ENCODE measurements at places on chromosomes 4 and X. TPM values are rescaled to one million over a fixed set of nuclear protein-coding genes. Genes with fewer than 3 reads are reported as not detected.
A peak's percentile ranks its signal among the peaks of the same experiment; 100 is the strongest.

DNA sequence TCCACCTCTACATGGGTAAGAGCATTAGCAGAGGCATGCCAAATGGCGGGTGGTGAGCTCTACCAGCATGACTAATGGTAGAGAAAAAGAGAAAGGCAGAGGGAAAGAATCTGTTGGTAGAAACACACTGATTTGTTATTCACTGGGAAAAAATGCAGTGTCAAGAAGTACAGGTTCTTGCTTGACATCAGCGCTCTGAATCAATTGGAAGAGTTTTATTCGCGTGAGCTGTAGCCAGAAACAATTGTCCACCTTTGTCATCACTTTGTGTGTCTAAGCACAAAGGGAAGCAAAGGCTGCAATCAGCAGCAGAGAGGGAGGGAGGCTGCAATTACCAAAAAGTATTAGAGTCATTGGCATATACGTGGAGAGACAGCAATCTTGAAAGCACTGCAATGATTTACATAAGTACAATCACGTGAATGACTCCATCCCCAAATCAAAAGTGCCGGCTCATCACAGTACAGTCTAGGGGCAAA lies 67.7 kb upstream of the HS3ST1 start:
- no peaks in the 10 kb centered on the region for H3K4me1 ChIP-seq
- no peaks in the 10 kb centered on the region for H3K36me3 ChIP-seq

DNA sequence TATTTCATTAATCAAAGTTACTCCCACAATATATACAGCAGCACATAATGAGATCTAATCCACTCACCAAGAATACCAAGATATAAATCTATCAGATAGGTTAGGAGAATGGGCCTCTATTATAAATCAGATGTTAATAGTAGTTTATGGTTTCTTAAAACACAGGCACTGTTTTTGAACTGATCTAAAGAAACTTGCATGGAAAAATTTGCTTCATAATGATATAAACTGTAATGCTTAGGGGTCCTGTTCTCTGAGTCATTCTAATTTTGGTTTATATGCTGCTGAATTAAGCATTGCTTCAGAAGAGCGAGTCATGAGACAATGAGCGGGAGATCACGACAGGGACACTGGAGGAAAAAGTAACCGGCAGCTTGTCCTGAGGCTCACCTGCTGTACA lies 113.3 kb upstream of the OTUD4 start:
- H3K27me3 ChIP-seq = no peaks in the 10 kb centered on the region
- no peaks in the 10 kb centered on the region for H3K36me3 ChIP-seq
- no peak for DNase-seq
- H3K27ac ChIP-seq = no peak overlapping the region
- H3K4me3 ChIP-seq = no peak overlapping the region

DNA sequence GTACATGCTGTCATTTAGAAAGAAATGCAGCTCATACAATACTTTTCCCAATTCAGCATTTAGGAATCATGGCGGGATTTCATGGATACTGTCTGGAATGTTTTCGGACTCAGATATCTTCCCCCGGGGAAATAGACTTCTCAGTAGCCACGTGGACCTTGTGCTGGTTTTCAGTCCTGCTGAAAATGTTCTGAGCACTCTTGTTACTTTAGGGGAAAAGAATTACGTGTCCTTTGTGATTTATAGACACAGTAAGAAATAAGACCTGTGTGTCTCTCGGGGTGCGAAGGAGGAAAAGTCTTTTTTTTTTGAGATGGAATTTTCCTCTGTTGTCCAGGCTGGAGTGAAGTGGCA lies 3.8 kb downstream of the CD99 start:
- H3K27me3 ChIP-seq = no peaks in the 10 kb centered on the region
- H3K36me3 ChIP-seq = peaks cover under 1% of the 10 kb centered on the region
- DNase-seq = peak; percentile 27

DNA sequence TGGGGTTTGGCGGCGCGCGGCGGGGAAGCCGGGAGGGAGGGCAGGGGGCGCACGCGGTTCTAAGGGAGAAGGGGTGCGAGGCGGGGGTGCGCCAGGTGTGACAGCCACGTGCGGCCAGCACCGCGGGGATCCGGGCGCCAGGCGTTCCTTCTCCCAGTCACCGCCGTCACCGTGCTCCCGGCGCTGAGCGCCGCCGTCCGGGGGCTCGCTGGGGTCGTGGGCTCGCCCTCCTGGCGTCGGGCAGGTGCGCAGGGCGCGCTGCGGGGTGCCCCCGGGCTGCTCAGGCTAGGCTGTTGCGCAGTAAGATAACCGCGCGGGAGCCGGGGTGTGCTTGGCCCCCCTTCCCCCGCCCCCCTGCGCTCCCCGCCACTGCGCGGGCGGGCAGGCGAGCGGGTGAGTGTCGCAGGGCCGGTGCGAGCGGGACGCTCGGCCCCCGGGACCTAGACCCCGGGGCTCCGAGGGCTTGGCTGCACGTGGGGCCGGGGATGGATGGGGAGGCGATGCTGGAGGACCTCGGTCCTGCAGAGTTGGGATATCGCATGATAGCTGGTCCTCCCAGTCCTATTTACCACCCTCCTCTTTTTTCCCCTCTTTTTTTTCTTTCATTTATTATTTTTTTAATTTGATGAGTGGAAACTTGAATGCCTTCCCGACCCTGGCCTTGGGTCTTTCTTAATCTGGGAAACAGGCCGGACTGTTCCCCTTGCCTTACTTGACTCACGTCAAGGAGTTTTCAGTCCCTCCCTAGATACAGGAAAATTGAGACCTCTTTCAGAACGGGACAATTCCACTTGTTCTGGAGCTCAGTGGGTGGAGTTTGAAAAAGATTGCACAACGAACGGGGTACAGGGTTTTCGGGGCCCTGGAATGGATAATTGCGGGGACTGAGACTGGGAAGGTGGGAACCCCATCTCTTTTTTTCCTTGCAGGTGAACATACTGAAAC lies 797 bp downstream of the TXLNG start:
- no peak for DNase-seq
- H3K36me3 ChIP-seq = no peaks in the 10 kb centered on the region
- H3K4me1 ChIP-seq = peaks cover 4% of the 10 kb centered on the region
- H3K4me3 ChIP-seq = peak overlapping the region; percentile 81

- no peaks in the 10 kb centered on the region for H3K36me3 ChIP-seq
- no peaks in the 10 kb centered on the region for H3K4me1 ChIP-seq
- H3K27ac ChIP-seq = no peak overlapping the region
Measured at GRCh38 chrX:107168257-107168656, 38.0 kb downstream of the NUP62CL start.

- H3K4me1 ChIP-seq = no peaks in the 10 kb centered on the region
- H3K27me3 ChIP-seq = no peaks in the 10 kb centered on the region
- no peak overlapping the region for H3K4me3 ChIP-seq
Measured at GRCh38 chr4:175127314-175127713, 209.2 kb downstream of the ADAM29 start.

DNA sequence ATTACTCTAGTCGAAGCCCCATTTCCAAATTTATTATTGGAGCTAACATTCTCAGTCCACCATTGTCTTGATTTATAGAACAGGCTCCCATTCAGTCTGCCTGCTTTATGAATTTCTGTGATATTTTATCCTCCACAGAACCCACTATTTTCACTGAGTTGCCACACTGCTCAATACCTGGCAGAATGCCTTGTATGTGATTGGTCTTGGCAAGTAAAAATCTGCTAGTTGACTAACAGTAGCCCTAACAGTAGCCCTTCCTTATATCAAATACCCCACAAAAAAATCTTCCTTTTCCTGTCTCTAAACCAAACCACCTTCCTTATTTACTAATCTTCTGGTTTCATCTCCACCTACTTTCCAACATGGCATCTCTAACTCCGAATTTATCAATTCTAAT lies 82.6 kb downstream of the CHM start:
- no peak overlapping the region for H3K4me3 ChIP-seq
- H3K36me3 ChIP-seq = no peaks in the 10 kb centered on the region
- H3K27ac ChIP-seq = no peak overlapping the region
- no peaks in the 10 kb centered on the region for H3K4me1 ChIP-seq
- no peak for DNase-seq

DNA sequence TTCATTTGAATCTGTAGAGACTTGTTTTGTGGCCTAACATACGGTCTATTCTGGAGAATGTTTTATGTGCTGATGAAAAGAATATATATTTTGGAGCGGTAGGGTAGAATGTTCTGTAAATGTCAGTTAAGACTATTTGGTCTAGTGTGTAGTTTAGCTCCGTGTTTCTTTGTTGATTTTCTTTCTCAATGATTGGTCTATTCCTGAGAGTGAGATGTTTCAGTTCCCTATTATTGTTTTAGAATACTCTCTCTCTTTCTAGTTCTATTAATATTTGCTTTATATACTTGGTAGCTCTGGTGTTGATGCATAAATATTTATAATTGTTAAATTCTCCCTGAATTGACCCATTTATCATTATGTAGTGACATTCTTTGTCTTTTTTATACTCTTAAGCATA lies 236.5 kb downstream of the GLUD2 start:
- H3K4me3 ChIP-seq = no peak overlapping the region
- no peak overlapping the region for H3K27ac ChIP-seq
- no peaks in the 10 kb centered on the region for H3K27me3 ChIP-seq
- H3K4me1 ChIP-seq = no peaks in the 10 kb centered on the region
- DNase-seq = no peak
- no peaks in the 10 kb centered on the region for H3K36me3 ChIP-seq

DNA sequence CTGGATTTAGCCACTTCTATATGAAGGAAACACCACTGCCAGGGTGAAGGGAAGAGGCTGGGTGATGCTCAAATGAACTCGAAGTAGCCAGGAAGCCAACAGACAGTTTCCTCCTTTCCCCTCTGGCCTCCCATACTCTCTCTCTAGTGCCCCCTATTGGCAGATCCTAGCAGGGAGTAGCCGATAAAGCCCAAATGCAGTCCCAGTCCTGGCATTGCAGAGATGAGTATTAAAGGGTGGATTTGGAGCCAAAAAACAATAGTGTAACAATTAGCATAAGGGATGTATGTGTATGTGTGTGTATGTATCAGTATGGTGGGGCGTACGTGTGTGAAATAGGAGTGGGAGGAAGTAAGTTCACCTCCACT lies 213.8 kb upstream of the LDB2 start:
- no peak for DNase-seq
- no peaks in the 10 kb centered on the region for H3K4me1 ChIP-seq
- no peaks in the 10 kb centered on the region for H3K36me3 ChIP-seq
- no peaks in the 10 kb centered on the region for H3K27me3 ChIP-seq
- H3K4me3 ChIP-seq = no peak overlapping the region
- H3K27ac ChIP-seq = no peak overlapping the region

- peaks cover 68% of the 10 kb centered on the region for H3K4me1 ChIP-seq
- H3K36me3 ChIP-seq = no peaks in the 10 kb centered on the region
- peak; percentile 76 for DNase-seq
- H3K27ac ChIP-seq = peak overlapping the region; percentile 83
- H3K27me3 ChIP-seq = no peaks in the 10 kb centered on the region
Measured at GRCh38 chr4:3304831-3305609, 12.2 kb downstream of the RGS12 start.

GRCh38 chr4:66062921-66063320 lies 392.6 kb upstream of the EPHA5 start:
- no peaks in the 10 kb centered on the region for H3K36me3 ChIP-seq
- H3K27ac ChIP-seq = no peak overlapping the region
- H3K4me1 ChIP-seq = peaks cover 7% of the 10 kb centered on the region
- H3K4me3 ChIP-seq = no peak overlapping the region
- no peaks in the 10 kb centered on the region for H3K27me3 ChIP-seq

DNA sequence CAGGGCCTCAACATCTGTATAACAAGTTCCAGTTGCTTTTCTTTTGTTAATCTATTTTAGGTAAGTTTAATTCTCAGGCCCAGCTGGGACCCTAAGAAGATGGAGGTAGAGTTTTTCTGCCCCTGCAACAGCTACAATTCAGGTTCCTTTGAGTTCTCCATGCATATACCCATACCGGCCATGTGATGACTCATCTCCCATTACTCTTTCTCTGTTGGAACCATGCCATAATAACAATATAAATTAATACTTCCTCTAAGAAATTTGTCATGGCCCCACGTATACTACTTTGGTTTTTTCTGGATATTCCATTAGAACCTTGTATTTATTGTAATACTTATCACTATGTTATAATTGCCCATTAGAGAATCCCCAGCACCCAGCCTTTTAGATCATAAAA lies 1.3 kb upstream of the INTU start:
- peak; percentile 64 for DNase-seq
- H3K4me1 ChIP-seq = peaks cover 22% of the 10 kb centered on the region
- no peak overlapping the region for H3K27ac ChIP-seq
- H3K4me3 ChIP-seq = no peak overlapping the region
- H3K36me3 ChIP-seq = no peaks in the 10 kb centered on the region
- H3K27me3 ChIP-seq = no peaks in the 10 kb centered on the region

The TACR3 gene
- total RNA-seq = not detected

The TRMT44 gene
- 17.3 TPM for total RNA-seq

The SAGE1 gene
- not detected for total RNA-seq

The MAGEB1 gene
- not detected for total RNA-seq

The FGFR3 gene
- total RNA-seq = 1.2 TPM

The USP17L26 gene
- not detected for total RNA-seq

The HTN1 gene
- not detected for total RNA-seq
